ENCODE measurements at places on chromosomes 16 and 17.

GRCh38 chr17:73151916-73152632 is 12.7 kb upstream of the SSTR2 start:
- no peak for DNase-seq

GRCh38 chr16:89407282-89407924 is 83.0 kb downstream of the ANKRD11 start:
- DNase-seq = no peak

DNA sequence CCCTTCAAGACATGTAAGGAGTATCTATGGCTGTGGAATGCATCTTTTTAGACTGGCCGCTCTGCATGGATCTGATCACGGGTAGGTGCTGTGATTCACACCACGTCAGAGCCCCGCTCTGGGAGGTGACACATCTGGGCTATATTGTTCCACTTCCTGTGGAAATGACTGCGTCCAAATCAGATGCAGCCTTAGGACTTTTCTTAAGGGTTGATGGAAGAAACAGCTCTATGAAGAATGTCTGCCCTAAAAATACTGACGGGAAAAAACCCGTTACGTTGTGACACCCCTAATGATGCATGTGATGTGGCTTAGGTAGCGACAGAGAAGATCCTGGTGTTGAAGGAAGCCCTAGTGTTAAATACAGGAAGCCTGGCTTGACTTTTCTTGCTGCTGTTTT is 12.2 kb downstream of the BANP start:
- DNase-seq = peak; percentile 82

DNA sequence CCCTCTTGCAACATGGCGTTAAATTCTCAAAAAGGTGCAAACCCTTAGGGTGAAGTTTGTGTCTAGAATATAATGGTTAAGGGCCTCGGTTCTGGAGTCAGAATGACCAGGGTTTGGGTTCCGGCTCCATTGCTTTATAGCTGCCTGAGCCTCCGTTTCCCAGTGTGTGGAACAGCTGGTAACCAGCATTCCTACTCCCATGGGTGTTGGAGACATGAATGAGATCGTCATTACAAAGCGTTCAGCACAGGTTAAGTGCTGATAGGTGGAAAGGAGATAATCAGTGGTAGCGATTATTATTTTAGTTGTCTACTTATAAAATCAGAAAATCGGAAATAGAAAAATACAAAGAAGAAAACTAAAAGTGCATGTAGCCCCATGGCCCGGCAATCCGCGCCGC is 23.5 kb upstream of the ZCCHC14 start:
- no peak for DNase-seq

- DNase-seq = no peak
These were observed 157.9 kb downstream of the PPM1E start for GRCh38 chr17:58913552-58913951.

Data from M059J (cell line).